ENCODE measurements at places on chromosomes 7 and 10. TPM values are rescaled to one million over a fixed set of nuclear protein-coding genes. Genes with fewer than 3 reads are reported as not detected.

GRCh38 chr10:36381748-36382147, 739.7 kb upstream of the FZD8 start:
- DNase-seq, result no peak

EMX2 gene
- 2.0 TPM for total RNA-seq

- no peak for DNase-seq
Measured at GRCh38 chr10:61628151-61628874, 34.4 kb upstream of the CABCOCO1 start.

DNA sequence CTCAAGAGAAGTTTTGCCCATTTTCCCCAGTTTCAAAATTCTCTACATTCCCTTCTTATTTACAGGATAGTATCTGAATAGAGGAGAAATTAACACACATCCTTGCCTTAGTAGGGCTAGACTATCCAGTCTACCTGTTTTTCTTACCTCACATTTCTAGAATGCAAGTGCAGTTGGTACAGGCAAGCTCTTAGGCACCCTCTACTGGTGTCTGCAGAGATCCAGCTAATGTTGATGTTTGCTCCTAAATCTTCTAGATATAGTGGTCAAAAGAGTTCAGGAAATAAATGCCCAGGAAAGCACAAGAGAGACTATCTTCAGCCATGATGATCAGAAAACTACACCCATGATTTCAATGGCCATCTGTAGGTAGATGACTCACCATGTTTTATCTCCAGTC, 205.3 kb downstream of the HTR7 start:
- no peak for DNase-seq

DNA sequence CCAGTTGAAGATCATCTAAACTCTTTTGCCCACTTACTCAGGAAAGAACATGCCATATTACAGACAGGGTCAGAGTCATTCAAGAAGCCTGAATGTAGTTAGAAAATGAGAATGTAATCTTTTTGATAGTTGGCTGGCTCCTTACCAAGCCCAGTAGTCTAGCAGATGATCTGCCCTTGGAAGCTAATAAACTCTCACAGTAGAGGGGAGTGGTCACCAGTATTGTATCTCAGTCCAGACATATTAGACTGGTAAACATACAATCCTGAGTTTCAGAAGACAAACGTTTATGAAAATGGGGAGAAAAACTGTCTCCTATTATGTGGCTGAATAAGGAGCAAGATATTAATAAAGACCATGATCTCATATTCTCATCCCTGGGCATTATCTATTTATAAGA, 65.3 kb downstream of the SEPTIN7 start:
- DNase-seq, result no peak

TMEM130 gene
- not detected for total RNA-seq

DNA sequence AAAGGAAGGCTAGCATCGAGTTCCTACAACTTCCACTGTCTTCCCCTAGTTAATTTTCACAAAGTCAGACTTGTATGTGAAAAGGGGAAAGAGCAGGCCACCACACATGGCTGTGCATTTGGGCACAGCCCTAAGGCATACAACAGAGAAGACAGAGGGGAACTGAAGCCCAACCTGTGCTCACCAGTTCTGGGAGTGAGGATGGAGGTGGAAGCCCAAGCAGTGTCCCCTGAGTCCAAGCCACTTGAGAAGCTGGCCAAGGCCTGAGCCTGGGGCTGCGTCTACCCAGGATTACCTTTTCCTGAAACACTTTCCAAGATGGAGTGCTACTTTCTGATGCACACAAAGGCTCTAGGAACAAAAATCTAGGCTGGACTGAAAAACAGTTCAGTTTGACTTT, 20.3 kb downstream of the GPNMB start:
- no peak for DNase-seq

Measured in suprapubic skin (tissue), 4 donors.